ENCODE measurements at places on chromosomes 11 and 22.
A peak's percentile ranks its signal among the peaks of the same experiment; 100 is the strongest.

- no peak for DNase-seq
These were observed 6.9 kb downstream of the SLC5A4 start for GRCh38 chr22:32248276-32248675.

GRCh38 chr22:22848364-22848866 is 39.2 kb upstream of the IGLL5 start:
- DNase-seq = peak; percentile 12

DNA sequence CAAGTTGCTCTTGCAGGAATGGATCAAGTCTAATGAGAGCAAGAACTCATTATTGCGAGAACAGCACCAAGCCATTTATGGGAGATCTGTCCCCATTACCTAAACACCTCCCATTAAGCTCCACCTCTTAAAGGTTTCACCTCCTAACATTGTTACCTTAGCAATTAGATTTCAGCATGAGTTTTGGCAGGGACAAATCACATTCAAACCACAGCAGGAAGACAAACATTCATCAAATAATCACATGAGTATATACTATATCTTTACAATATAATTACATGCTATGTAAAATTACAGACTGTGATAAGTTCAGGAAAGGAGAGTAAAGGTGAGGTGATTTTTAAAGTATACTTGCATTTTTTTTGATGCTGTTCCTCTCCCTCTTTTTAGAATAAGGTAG is 6.6 kb upstream of the TEAD1 start:
- no peak for DNase-seq

DNA sequence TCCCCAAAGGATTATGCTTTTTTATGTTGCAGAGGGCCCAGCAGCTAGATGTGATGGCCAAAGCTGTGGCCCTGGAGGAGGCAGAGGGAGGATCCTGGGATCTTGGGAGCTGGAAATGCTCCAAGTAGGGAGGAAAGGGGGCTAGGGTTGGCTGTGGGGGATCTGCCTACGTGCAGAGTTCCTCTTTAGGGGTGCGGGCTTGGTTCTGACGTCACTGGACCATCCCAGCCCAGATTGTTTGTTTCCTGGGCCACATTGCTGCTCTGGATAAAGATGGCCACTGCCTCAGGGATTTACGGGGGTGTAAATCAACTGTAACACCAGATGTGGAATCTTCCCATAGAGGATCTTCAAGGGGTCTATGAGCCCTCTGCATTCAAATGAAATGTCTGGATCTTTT is 110.3 kb upstream of the SYT13 start:
- no peak for DNase-seq

DNA sequence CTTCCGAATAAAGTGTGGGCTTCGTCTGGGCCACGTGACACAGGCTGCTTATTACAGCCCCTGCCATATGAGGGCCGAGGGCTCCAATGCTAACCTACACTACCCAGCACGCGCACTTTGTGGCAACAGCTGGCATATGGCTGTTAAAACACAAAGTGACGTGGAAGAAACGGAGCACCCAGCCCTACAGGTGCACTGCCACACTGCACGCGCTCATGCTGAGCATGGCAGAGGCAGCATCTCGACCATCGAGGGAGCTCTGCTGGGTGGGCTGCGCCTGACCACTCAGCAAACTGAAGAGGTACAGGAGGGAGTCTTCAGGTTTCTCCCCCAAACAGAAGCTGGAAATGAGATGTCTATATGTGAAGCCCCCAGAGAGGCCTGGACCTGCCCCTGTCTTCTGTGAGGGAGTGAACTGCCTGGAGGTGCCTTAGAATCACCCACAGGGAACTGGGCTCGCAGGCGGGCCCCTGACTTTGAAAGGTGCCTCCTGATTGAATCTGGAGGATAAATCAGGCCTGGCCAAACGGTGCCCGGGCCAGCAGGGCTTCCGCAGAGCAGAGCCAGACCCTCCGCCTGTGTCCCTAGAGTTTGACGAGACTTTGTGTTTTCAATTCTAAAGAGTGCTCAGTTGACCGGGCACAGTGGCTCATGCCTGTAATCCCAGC is 18.3 kb downstream of the TSSC4 start:
- no peak for DNase-seq

DNA sequence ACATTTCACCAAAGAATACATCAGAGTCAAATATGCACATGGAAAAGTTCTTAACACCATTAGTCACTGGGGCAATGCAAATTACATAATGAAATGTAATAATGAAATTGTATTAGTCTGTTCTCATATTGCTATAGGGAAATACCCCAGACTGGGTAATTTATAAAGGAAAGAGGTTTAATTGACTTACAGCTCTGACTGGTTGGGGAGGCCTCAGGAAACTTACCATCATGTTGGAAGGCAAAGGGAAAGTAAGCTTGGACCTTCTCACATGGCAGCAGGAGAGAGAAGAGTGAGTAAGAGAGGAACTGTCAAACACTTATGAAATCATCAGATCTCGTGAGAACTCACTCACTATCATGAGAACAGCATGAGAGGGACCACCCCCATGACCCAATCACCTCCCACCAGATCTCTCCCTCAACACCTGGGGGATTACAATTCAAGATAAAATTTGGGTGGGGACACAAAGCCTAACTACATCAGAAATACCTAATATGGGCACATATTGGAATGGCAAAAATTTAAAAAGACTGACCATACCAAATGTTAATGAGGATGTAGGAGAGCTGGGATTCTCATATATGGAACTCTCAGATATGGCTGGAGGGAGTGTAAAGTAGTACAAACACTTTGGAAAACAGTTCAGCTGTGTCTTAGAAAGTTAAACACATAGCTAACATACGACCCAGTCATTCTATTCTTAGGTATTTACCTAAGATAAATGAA is 65.1 kb upstream of the CD44 start:
- no peak for DNase-seq

GRCh38 chr11:120249279-120250262 is 9.6 kb downstream of the POU2F3 start:
- no peak for DNase-seq

- DNase-seq = no peak
These were observed 38.1 kb upstream of the SYT7 start for GRCh38 chr11:61618978-61619377.

Data from amygdala (tissue), 56 donors.